Activated naive CD8-positive, alpha-beta T cell treated with anti-CD3 and anti-CD28 coated beads for 36 hours (primary cell): ENCODE measurements at places on chromosomes 16 and 17.

DNA sequence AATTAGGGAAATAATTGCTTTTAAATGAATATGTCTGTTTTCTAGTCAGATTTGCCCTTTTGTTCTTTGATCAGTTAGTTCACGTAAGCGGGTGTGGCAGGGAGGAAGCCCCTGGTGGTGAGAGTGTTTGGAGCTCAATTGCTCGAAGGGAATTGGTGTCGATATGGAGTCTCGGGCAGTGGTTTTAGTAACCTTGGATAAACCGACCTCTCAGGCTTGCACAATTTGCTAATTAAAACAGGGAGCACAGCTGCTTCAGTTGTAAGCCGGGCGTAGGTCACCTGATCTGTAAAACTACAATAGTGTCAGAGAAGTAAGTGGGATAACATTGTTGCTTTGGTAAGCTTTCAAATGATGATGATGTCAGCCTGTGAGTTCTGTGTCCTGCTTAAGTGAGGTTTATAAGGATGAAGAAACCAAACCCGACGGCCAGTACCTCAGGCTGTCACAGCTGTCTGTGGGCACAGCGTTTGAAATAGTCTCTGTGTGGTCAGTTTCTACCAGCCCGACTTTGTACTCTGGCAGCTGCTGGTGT lies 2.9 kb downstream of the ZNF750 start:
- no peak for DNase-seq

DNA sequence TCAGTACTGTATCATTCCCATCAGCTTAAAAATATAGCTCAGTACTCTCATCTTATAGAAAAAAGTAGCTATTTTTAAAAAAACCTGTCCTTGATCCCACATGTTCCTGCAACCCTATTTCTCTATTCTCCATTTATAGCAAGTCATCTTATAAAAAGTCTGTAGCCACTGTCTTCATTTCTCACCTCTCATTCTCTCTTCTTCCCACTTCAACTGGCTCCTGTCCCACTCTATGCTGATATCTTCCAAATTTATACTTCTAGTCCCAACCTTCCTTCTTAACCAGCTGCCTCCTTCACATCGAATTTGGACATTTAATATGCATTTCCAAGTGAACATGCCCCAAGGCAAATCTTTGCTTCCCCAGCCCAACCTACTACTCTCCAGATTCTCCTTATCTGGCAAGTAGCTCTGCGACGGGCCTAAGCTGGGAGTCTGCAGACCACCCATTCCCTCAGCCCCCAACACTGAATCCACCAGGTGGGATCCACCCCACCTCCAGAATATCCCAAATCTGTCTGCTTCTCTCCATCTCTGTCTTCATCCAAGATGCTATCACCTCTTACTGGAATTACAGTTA lies 52.0 kb upstream of the TANC2 start:
- DNase-seq, result no peak

DNA sequence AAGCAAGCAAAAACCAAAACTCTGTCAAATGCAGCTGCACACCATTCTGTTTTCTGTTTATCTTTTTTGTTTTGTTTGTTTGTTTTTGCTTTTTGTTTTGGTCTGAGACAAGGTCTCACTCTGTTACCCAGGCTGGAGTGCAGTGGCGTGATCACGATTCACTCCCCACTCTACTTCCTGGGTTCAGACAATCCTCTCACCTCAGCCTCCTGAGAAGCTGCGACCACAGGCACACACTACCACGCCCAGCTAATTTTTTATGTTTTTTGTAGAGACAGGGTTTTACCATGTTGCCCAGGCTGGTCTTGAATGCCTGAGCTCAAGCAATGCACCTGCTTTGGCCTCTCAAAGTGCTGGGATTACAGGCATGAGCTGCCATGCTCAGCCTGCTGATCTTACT lies 19.3 kb upstream of the SLFN13 start:
- no peak for DNase-seq

GRCh38 chr16:7910116-7910515 lies 577.5 kb downstream of the RBFOX1 start:
- no peak for DNase-seq

GRCh38 chr17:72345088-72345487 lies 224.3 kb downstream of the SOX9 start:
- no peak for DNase-seq
